ENCODE measurements at places on chromosomes 2 and 18.

- H3K27ac ChIP-seq, result no peak overlapping the region
- no peaks in the 10 kb centered on the region for H3K4me1 ChIP-seq
- H3K4me3 ChIP-seq, result no peak overlapping the region
- no peak for DNase-seq
- H3K36me3 ChIP-seq, result no peaks in the 10 kb centered on the region
- no peaks in the 10 kb centered on the region for H3K27me3 ChIP-seq
Observed at GRCh38 chr2:84792856-84793522, 87.9 kb downstream of the TRABD2A start.

GRCh38 chr18:76592981-76593381 is 97.9 kb upstream of the ZNF516 start:
- no peak overlapping the region for H3K4me3 ChIP-seq
- no peak overlapping the region for H3K27ac ChIP-seq
- DNase-seq, result no peak

- DNase-seq, result no peak
- no peaks in the 10 kb centered on the region for H3K27me3 ChIP-seq
- H3K4me3 ChIP-seq, result no peak overlapping the region
- H3K27ac ChIP-seq, result no peak overlapping the region
Observed at GRCh38 chr2:224870341-224870740, 154.2 kb upstream of the CCDC195 start.

GRCh38 chr2:215530191-215530968 is 94.5 kb upstream of the FN1 start:
- no peak overlapping the region for H3K4me3 ChIP-seq
- no peaks in the 10 kb centered on the region for H3K27me3 ChIP-seq
- H3K27ac ChIP-seq, result peak overlapping the region; percentile 75
- DNase-seq, result no peak
- H3K4me1 ChIP-seq, result no peaks in the 10 kb centered on the region
- no peaks in the 10 kb centered on the region for H3K36me3 ChIP-seq

DNA sequence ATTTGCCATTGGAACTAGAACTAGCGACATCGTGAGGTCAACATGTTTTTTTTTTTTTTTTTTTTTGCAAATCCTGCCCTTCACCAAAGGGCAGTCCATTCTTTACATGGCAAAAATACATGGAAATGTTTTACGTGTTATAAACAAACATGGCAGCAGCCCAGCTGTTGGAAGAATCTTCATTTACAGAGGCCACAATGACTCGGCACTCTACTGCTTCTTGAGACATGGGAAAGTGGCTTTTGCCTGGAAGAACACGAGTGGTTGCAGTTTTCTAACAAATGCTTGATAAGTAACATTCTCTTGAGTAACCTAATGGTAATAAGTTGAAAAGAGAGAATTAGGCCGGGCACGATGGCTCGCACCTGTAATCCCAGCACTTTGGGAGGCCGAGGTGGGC is 22.8 kb upstream of the POLR1B start:
- DNase-seq, result no peak
- H3K4me3 ChIP-seq, result no peak overlapping the region
- no peaks in the 10 kb centered on the region for H3K27me3 ChIP-seq
